Stimulated activated CD4-positive, alpha-beta T cell treated with anti-CD3 and anti-CD28 coated beads, Interleukin-2, amount 100 ng/mL, for 48 hours (primary cell): ENCODE measurements at places on chromosomes 3 and 15.

DNA sequence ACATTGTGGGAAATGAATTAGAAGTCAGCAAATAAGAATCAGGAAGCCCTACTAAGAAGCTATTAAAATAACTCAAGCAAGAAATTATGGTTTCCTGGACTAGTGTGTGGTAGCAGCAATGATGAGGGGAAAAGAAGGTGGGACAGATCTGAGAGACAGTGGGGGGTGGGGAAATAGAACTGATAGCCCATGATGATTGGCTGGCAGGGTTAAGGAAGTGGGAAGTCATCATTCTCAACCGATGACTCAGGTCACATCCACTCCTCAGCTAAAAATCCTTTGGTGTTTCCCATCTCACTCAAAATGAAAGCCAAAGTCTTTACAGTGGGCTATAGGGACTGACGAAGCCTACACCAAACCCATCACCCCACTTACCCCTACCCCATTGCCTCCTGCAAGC lies 153.9 kb upstream of the ARHGEF26 start:
- no peak for DNase-seq

DNA sequence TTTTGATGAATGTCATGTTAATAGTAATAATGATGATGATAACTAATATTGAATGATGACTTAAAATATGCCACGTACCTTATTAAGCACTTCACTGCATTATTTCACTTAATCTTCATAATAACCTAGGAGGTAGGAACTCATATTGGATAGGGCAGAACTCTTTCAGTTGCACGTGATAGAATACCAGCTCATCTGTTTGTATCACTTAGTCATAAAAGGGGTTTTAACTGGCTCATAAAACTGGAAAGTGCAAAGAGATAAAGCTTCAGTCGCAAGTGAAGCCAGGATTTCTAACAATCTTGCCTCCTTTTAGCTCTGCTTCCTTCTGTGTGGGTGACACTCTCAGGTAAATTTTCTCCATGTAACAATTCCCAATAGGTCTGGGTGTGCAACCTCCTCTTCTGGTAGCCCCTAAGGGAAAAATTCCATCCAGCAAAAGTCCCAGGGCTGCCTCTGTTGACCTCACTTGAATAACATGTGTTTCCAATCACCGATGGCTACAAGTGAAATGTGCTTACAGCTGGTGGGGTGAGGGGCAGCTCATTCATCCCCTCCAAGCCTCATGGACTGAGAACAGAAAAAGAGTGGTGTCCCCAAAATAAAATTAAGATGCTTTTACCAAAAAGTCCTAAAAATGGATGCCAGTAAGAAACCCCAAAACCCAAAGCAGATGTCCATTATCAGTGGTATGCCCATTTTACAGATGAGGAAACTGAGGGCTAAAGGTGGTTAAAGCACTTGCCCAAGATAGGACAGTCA lies 9.3 kb downstream of the GXYLT2 start:
- DNase-seq: no peak

DNA sequence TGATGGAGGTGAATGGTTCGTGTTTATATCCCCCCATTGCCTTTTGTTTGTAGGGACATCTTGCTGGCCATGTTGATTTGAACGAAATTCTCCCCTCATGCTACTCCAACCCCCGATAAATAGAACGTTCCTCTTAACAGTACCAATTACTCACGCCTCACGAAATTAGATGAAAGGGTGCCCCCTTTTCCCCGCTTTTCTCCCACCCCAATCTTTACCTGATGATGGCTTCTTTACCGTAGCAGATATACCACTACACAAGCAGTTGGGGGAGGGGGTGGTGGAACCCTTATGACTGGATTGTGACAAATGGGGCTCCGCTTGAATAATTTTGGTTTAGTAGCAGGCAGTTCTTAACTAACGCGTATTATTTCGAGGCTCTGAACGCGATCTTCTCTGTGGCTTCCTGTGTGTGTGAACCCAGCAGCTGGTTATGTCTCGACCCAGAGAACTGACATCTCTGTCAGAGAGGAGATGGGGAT lies 1.1 kb downstream of the PIAS1 start:
- peak; percentile 52 for DNase-seq

DNA sequence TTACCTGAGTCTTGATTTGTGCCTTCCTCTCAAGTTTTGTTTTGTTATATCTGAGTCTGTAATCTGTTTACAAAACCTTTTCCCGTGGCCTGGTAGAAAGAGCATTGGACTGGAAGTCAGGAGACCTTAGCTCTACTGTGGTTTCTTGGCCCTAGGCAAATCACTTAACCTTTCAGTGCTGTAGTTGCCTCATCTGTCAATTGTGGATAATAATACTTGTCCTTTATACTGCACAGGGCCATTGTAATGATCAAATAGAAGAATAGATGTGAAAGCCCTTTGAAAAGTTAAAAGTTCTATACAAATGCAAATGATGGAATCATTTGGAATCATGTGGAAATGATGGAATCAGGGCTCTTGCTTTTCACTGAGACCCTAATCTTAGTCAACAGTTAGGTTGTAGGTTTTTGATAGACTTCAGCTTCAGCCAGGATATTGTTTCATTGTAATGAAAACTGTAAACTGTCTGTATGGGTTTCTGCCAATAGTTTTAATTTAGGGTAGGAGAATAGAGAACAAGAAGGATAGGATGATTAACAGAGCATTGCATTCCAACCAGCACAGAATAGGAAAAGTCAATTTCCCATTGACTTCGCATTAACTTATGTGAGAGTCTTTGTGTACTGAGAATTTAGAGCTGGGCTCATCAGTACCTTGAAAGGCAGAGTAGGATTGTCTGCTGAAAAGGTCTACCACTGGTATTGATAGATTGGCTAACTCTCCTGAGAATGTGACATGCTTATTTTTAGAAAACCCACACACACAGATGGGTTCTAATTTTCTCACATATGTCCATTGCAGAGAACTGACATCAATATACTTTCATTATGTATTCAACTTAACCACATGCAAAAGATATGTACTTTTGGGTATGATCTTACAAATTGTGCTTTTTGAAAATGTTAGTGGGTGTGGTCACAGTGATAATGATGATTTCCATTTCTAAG lies 21.8 kb downstream of the MAP2K5 start:
- DNase-seq: no peak

GRCh38 chr3:62554264-62554799 lies 181.0 kb upstream of the FEZF2 start:
- DNase-seq: no peak
